ENCODE measurements at places on chromosomes 5 and 9.

GRCh38 chr5:146877783-146878475 lies 628 bp downstream of the PPP2R2B start:
- DNase-seq: peak; percentile 65

GRCh38 chr9:105198865-105199264 lies 45.6 kb upstream of the SLC44A1 start:
- no peak for DNase-seq

GRCh38 chr5:73256462-73256861 lies 83.5 kb downstream of the TMEM174 start:
- no peak for DNase-seq

DNA sequence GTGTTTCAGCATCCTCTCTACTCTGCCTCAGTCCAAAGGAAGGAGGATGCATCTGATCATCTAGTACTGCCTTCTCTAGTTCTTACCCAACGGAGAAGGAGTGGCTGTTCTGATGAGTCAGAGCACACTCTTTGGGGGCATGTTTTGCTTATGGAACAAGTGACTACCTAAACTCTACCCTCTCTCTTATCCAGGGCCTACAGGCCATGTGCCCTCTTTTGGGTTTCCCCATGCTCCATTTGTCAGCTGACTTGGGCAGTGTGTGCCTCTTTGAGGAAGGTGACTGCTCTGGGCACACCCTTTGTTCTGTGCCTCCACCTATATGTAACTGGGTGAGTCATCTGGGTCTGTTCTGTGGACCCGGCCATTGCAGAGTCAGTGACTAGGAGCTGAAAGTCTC lies 89.6 kb upstream of the BNC2 start:
- DNase-seq: no peak

DNA sequence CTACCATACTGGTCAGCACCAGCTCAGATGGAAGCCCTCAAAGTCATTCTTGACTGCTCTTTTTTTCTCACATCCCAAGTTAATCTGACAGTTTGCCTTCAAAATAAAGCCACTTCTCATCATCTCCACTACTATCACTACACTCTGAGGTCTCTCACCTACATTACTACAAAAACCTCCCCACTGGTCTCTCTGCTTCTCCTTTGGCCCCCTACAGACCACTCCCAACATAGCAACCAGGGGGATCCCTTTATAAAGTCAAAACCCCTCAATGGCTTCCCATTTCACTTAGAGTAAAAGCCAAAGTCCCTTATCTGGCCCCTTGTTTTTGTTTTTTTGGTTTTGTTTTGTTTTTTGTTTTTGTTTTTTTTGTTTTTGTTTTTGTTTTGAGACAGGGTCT lies 4.6 kb downstream of the ARAP3 start:
- no peak for DNase-seq

DNA sequence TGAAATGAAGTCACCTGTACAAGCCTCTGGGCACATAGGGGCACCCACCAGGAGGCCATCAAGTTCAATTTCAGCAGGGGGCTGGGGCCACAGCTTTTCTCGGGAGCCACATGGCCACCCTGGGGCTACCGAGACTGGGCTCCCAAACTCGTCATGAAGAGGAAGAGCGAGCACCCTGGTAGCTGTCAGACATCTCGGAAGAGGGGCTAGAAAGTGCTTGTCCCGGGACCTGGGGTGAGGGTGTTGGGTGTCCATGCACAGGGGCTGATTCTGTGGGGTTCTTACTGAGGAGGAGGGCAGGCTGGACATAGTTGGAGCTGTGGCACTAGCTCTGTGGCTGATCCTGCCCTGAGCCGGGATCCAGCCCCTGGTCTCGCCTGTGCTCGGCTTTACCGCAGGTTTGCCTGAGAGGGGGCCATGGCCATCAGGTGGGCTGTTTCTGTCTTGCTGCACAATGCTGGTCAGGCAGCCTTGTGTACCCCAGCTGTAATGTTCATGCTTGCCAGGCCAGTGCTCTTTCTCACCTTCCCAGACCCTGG lies 70.3 kb downstream of the PHF2 start:
- DNase-seq: no peak

DNA sequence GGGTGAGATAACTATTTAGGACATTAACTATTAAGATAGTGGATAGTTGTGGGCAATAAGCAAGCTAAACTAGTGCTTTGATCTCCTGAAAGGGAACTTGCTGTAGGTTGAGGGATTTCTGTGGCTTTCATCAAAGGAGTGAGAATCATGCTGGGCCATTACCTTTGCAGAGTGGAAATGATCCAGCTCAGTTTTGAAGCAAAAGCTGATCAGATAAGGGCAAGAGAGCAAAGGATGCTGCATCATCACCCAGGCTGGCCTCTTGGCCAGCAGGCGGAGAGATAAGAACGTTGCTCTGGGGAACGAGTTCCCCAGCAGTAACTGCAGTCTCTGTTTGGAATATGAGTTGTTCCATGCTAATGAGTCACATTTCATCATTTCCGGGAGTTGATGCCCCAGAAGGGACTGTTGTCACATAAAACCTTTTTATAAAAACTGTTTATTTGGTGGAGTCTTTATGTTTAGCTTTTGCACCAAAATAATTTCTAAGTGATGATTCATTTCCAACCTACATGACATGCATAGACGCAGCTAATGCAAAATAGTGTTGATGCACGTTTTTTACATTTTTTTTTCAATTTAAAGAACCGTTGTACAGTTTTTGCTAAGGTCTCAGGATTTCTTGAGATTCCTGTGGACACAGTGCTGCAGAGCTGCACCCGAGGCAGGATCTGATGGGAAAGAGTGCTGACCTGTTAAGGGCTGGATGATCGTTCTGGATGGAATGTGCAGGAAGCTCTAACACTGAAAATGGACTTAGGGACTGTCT lies 99.3 kb downstream of the ACTBL2 start:
- DNase-seq: no peak

- peak; percentile 87 for DNase-seq
Measured at GRCh38 chr5:74040065-74040551, 414.1 kb downstream of the ARHGEF28 start.

- peak; percentile 85 for DNase-seq
Measured at GRCh38 chr5:93582677-93583438, at the start of gene NR2F1. Gene NR2F1 (plus strand): TSS chr5:93583222. CDS start chr5:93585024, 1,802 bp downstream.

Measured in NCI-H446 (cell line).